Stimulated activated naive CD8-positive, alpha-beta T cell treated with anti-CD3 and anti-CD28 coated beads, Interleukin-15, Interleukin-2, amounts not matched to agents 100 U/mL and 50 U/mL, for 24 hours (primary cell): ENCODE measurements at places on chromosomes 1 and 21.

GRCh38 chr1:239185245-239185619 is 201.1 kb upstream of the CHRM3 start:
- no peak for DNase-seq

DNA sequence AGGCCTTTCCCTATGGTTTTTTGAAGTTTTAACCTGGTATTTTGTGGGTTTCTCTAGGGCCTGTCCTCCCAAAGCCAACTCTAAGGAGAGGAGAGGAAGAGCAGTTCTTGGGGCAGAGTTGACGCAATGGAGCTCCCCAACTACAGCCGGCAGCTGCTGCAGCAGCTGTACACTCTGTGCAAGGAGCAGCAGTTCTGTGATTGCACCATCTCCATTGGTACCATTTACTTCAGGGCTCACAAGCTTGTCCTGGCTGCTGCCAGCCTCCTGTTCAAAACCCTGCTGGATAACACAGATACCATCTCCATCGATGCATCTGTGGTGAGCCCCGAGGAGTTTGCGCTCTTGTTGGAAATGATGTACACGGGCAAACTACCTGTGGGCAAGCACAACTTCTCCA is 38.2 kb downstream of the ZBTB40 start:
- DNase-seq = no peak

GRCh38 chr1:176205332-176205914 is 1.7 kb downstream of the COP1 start:
- DNase-seq = no peak

- no peak for DNase-seq
Observed at GRCh38 chr1:234891427-234891826, 237.2 kb downstream of the TOMM20 start.

DNA sequence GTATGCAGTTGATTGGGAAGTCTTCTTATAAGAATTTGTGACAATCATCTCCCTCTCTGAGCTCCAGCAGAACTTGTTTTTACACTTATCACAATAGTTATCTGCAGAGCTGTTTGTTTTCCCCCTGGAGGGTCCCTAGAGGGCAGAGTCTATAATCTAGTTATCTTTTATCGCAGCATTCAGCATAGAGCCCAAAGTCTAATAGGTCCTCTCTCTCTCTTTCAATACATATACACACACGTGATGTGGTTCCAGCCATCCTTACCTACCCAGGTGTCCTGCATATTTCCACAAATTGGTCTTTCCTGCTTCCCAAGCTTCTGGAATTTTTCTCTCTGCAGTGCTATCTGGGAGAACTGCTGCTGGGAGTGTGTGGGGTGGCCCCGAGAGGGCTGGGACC is 229.6 kb upstream of the KIAA0040 start:
- no peak for DNase-seq

- DNase-seq = no peak
Observed at GRCh38 chr1:220281159-220281574, 8.9 kb upstream of the RAB3GAP2 start.

- DNase-seq = no peak
Observed at GRCh38 chr1:11358984-11359383, 86.0 kb downstream of the UBIAD1 start.

DNA sequence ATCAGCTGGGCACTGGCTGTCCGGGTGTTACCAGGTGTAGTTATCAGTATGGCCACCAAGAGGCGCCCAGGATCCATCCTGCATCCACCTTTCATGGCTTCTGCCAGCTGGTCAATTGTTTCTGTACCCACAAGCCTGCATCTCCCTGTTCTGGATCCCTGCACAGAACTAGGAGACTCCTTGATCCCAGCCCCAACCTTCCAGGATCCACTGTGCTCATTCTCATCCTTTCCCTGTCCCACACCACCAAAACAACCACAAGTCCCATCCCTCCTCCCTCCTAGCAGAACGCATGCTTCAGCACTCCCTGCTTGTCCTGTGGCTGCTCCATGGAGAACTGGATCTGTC is 27.2 kb upstream of the FOXE3 start:
- DNase-seq = peak; percentile 63

DNA sequence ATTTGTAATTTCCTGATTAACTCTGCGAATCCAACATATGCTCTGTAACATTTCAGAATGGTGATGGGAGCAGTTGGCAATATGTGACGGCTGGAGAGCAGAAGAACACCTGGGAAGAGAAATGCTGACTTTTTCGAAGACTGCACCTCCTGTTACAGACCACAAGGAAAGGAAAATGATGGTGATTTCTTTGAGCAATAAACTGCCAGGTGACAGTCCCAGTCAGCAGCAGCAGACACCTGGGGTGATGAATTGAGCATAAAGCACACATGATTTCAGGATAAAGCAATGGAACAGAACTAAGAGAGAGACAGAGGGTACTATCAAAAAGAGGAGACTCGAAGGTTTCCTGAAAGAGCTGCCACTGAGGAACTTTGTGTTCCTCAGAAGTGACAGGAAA is 528.6 kb downstream of the NEGR1 start:
- no peak for DNase-seq
